Stromal cell of bone marrow (primary cell): ENCODE measurements at places on chromosomes 11 and 22.

DNA sequence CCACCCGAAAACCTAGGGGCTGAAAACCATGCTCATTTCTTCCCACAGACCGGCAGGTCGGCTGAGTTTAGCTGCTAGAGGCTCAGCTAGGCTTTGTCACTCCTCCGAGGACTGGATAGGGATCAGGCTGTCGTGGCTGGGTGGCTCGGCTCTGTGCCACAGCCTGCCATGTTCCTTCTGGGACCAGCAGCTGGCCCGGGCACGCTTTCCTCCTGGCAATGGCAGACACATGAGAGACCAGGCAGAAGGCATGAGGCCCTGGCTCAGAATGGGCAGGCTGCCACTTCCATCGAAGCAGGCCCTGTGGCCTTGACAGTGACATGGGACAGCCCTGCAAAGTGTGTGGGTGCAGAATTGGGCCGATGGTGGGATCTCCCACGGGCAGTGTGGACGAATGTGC, 20.9 kb downstream of the PARVG start:
- DNase-seq, result no peak

DNA sequence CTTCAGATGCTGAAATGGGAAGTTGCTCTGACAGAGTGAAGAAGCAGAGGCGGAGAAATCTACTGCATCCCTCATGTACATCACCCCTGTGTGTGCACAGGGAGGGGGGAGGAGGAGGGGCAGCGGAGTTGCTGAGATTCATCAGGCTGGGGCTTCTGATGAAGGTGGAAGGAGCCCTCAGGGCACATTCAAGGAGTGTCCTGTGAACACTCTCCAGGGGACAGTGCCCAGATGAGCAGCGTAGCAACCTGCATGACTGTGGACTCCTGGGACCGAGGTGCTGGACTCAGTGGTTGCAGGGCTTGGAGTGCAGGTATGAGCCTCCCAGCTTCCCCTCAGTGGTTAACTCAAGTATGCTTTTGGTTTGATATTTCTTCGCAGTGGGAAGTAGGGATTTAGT, 257.8 kb upstream of the B3GAT1 start:
- no peak for DNase-seq

- no peak for DNase-seq
Observed at GRCh38 chr11:107731941-107732688, 20.3 kb upstream of the SLN start.

- DNase-seq, result no peak
Observed at GRCh38 chr11:36241497-36241896, 47.7 kb downstream of the COMMD9 start.

DNA sequence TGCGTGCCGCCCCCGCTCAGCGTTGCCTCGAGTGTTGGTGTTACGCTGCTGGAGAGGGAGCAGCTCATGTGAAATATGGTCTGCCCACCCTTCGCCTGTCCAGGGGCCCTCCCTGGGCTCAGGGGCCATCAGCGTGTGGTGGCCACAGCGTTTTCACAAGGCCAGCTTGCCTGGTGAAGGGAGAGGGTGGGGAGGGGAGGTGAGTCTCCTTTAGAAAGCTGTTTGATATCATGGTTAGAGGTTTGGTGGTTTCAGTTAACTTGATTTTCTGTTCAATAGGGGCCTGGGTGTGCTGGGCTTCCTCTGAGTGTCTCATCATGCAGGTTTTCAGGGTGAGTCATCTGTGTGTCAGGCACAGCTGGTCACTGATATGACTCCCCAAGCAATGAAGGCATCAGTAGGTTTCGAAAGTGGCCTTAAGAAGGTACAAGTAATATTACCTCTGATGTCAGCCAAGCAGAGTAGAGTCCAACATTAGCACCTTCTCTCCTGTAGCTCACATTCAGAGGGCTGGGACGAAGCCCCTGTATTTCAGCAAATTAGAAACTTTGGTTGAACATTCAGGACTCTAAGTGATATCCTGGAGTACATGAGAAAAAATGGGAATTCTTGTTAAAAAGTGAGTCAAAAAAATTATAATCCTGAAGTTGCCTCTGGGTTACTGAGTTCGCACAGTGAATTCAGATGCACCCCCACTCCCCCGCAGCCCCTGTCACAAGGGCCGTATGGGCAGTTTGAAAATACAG, 172.5 kb downstream of the TBC1D22A start:
- peak; percentile 58 for DNase-seq

DNA sequence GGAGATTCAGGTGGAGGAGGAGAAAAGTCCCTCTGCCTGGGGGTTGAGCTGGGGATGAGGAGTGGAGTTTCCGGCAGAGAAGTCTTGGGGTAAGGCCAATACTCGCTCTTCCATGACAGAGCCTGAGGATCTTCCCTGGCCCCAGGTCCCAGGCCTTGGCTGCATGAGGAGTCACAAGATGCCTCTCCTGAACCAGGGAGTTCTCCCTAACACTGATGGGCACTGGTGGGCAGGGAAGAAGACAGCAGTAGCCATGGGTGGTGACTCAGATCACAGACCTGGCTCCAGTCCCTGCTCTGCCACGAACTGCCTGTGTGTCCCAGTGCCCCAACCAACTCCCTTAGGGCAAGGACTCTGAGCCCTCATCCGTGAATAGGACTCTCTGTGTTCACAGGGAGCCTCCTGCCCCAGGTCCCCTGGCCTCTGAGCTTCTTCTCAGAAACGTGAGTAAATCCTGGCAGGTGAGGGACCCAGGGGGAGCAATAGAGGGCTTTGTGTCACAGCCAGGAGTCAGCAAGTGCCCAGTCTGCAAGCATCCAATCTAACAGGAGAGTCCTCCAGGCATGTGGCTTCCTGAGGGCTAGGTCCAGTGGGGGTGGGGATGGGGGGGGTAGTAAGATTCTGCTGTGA, 45.5 kb upstream of the FTH1 start:
- no peak for DNase-seq

DNA sequence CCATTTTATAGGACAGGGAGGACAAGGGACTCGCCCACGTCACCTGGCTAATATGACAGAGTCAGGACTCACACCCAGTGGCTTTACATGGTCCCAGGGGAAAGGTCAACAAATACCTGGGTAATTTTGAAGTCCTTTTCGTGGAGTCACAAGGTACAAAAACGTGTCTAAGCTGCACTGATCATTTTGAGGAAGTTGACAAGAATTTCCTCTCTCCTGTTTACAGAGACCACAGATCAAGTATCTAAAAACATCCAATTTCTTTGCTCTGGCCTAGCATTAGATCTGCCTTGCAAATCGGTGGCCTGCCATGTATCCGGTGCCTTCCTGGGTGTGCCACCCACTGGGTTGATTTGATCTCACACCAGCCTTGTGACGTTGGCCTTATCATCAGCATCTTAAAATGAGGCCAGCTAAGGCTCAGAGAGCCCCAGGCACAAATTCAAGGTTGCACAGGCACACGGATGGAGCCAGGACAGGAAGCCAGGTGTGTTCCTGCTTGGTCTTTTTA, 17.6 kb downstream of the GDPD5 start:
- DNase-seq, result no peak

DNA sequence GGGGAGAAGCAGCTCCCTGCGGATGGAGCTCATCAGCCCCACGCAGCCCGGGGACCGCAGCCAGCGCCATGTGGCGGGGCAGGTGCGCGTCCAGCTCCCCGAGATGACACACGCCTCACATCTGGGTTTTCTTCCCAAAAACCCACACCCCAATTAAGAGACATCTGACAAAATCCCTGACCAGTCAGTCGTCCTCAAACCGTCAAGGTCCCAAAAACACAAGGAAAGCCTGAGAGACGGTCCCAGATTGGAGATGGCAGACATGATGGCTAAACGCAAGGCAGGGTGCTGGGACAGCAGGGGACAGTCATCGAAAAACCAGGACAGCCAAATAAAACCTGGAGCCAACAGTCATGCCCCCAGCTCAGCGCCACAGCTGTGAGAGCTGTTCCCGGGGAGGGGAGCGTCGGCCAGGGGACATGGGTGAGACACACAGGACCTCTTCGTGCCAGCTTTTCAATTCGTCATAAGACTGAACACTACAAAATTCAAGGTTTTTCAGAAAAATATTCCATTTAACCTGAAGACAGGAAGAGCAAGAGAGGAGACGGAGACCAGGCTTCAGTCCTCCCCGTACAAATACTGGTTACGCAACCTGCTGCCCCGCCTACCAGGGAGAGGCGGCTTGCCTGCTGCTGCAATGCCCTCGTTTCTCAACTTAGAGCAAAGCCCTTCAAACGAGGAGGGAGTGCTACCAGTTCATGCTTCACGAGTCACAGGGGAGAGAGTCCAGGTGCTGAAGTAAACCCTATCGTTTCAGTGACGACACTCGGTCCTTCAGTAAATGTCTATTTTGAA, 10.5 kb downstream of the TOLLIP start:
- peak; percentile 50 for DNase-seq

GRCh38 chr11:130314184-130314749, 450 bp downstream of the ZBTB44 start:
- DNase-seq, result no peak

DNA sequence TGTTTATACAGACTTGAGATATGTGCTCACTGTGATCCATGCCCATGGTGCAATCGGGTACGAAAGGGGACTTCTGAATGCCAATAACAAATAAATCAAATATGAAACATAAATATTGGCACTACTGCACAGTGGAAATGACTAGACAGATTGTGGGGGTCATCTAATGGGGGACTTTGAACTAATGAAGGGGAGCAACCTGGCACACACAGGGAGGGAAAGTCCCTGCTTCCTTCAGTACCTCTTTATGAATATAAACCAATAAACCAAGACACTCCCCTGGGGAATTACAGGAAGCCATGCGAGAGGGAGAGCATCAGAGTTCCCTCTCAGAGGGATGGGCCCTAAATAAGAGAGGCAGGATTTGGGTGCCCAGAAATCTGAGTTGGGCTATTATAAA, 21.1 kb downstream of the MIF start:
- DNase-seq, result no peak

GRCh38 chr11:120108154-120108784, 29.6 kb downstream of the TRIM29 start:
- DNase-seq, result no peak

GRCh38 chr11:94511932-94512781, at the start of gene C11orf97:
Gene C11orf97 (plus strand): TSS chr11:94512461. CDS start chr11:94512529, 68 bp downstream.
- DNase-seq, result no peak

GRCh38 chr11:107385361-107385981, 72.2 kb downstream of the CWF19L2 start:
- peak; percentile 21 for DNase-seq

DNA sequence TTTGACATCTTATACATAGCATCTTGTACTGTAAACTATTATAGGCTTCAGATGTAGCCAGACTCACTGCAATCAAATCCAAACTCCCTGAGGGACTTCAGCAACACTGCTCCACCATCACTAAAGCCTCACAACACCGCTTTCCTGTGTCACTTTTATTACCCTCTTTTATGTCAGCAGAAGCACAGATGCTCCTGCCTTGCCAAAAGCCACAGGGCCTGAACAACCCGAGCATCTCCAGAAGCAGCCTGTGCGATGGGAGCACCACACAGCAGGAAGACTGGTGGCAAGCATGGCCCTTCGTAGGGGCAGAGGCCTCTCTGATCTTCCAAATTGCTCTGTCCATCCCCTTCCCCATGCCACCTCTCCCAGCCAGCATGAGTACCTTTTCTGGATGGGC, 22.9 kb downstream of the TMEM123 start:
- no peak for DNase-seq

GRCh38 chr11:110453684-110454354, 24.1 kb downstream of the FDX1 start:
- DNase-seq, result no peak

DNA sequence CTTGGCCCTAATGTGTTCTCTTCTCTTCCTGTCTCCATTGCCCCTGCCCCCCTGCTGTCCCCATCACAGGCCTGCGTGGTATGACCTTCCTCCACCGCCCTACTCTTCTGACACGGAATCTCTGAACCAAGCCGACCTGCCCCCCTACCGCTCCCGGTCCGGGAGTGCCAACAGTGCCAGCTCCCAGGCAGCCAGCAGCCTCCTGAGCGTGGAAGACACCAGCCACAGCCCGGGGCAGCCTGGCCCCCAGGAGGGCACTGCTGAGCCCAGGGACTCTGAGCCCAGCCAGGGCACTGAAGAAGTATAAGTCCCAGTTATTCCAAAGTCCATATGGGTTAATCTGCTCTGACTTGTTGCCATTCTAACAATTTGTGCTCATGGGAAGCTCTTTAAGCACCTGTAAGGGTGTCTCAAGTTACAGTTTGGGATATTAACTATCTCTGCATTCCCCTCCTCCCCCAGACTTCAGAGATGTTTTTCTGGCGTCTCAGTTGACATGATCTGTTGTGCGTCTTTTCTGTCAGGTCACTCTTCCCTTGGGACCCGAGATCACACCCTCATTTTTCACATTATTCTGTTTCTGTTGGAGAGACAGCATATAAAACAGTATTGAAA, 60.0 kb downstream of the COMMD9 start:
- no peak for DNase-seq

DNA sequence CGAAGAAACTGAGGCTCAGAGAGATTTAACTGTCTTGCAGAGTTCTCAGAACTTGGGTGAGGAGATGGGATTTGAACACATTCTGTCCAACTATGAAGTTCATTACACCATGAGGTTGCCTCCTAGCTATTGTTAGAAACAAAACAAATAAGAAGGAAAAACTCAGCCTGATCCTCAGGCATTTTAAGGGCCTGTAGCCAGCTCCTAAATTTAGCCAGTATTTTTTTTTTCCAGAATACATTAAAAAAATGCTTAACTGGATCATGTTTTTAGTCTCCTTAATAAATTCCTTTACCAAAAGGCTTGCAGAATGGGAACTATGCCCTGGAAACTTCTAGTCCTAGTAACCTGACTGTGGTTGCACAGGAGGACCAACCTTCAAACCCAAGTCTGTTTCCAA, 212.0 kb downstream of the CSNK2A3 start:
- DNase-seq, result peak; percentile 9

GRCh38 chr11:10813945-10814344, 5.2 kb upstream of the EIF4G2 start:
- DNase-seq, result no peak

DNA sequence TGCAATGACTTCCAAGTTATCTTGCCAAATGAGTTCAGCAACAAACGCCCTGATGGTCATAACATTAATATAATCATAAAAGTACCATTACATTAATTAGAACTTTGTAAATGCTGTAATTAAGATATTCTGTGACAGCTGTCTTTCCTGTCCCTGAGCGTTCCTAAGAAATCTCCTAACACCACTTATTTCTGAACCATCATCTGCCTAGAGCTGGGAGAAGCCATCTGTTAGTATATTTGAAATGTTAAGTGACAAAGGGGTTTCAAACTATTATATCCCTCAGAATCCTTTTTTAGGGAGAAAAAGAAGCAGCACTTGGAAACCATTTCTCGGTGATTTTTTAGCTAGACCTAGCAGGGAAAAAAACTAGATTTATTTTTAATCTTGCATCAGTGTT, 657.5 kb downstream of the FAM181B start:
- DNase-seq, result no peak
